RKO (cell line): ENCODE measurements at places on chromosomes 2 and 18.
A peak's percentile ranks its signal among the peaks of the same experiment; 100 is the strongest.

DNA sequence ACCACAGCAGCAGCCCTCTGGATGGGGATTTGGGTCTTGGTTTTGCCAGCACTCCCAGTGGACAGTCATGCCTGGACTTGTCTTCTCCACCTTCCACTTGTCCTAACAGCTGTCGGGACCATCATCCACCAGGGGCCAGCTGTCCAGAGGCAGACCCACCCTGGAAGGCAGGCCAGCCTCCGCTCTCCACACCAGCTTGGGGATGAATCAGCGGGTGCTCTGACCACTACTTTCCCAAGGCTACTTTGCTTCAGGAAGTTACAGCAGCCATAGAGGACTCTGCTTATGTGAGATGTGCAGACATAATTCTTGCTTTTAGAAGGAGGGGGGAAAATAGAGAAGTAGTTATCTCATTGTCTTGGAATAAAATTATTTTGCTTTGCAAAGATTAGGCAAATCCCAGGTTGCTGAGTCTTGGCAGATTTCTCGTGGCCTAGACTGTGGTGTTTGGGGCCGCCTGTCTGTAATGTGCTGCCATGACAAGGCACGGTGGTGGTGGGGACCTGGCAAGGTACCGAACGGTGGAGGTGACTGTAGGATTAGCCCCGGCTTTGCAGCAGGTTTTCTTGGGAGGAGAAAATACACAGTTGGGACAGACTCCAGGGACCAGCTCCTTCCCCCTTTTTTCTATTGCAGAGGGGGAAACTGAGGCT lies 148.7 kb downstream of the AGAP1 start:
- no peak for DNase-seq

GRCh38 chr2:126306539-126306938 lies 349.4 kb upstream of the GYPC start:
- no peak for DNase-seq

GRCh38 chr2:215535125-215535668 lies 99.3 kb upstream of the FN1 start:
- DNase-seq: no peak

DNA sequence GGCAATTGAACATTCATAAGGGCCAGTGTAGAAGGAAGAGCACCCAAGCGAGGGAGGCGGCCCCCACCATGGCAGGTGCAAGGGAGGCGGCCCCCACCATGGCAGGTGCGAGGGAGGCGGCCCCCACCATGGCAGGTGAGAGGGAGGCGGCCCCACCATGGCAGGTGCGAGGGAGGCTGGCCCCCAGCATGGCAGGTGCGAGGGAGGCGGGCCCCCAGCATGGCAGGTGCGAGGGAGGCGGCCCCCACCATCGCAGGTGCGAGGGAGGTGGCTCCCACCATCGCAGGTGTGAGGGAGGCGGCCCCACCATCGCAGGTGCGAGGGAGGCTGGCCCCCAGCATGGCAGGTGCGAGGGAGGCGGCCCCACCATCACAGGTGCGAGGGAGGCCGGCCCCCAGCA lies 24.7 kb upstream of the GPC1 start:
- no peak for DNase-seq

- DNase-seq: no peak
These were observed 152.1 kb downstream of the PXDN start for GRCh38 chr2:1591978-1592907.

DNA sequence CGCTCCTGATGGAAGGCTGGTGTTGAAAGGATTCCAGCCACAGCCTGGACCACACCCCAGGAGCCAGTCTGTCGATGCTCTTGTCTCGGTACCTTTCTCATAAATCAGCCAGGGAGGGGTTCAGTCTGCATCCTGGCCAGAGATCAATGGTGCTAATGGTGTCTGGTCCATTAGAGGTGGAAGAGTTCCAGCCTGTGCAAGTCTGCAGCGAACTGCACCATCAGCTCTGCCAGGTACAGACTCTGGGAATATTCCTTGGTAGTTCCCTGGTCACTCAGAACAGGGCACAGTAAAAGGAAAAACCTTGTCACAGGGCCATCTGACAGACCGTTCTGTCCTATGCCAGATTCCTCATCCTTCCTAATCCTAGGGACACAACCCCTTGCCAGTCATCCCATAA lies 164.3 kb downstream of the MTCL1 start:
- DNase-seq: no peak

DNA sequence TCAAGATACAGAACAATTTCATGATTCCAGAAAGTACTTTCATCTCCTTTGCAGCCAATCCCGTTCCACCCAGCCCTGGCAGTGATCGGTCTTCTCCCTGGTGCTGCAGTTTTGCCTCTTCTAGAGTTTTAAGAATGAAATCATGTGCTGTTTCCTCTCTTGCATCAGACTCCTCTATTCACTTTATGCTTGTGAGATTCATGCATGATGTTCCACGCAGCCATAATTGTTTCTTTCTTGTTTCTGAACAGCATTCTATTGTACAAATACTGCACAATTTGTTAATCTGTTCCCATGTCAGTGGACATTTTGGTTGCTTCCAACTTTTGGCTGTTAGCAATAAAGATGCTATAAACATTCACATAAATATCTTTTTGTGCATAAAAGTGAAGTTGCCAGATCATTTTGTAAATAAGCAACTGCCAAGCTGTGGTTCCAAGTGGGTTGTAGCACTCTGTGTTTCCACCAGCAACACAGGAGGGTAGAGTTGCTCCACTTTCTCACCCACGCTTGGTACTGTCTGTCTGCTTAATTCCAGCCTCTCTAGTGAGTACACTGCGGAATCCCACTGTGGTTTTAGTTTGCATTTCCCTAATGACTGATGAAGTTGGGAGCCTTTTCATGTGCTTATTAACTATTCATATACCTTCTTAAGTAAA lies 104.5 kb downstream of the TWIST2 start:
- DNase-seq: no peak

DNA sequence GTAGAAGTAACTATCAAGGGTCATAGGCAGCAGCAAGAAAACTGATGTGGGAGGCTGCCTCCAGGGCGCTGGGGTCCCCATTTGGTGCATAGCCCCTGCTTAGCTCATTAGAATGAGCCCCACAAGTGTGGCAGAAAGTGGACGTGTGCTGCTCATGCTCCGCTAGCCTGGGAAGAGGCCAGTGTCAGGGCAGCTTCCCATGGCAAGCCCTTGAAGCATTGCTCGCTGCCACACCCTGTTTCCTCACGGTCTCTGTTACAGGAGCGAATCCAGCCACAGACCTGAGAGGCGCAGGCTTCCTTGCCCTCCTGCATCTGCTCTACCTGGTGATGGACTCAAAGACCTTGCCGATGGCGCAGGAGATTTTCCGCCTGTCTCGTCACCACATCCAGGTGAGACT lies 22.5 kb downstream of the ELMOD3 start:
- DNase-seq: no peak

DNA sequence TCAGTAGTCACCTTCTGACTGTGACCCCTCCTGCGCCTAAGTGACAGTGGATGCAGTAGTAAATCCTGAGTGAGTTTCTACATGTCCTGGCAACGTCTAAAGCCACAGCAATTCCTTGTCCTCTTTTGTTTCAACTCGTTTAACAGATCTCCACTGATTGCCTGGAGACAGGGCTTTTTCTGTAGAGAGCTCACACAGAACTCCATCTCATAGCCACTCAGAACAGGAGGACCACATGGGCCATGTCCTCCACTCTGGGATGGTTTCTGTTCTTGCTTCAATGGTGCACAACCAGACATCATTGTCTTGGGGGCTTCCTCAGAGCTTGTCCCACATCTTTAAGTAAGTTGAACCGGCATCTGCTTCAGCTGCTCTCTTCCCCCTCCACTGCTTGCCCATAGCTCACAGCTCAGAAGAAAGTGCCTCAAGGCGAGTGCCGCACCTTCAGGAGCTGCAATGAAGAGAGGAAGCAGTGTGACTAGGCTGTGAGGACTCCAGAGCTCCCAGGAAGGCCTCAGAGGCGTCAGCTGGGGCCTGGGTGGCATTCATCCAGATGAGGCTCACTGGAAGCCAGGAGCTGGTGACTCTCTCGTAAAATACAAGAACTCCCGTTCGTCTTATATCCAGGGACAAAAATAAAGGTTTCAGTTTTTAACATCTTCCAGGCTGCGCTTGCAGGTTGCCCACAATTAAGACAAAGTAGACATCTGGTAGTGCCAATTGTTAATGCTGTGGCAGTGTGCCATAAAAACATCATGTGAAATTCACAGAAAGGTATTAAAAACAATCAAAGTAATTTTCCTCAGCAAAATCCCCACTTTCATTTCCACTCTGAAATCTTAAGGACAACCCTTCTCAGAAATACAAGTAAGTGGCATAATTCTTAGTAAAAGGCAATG lies 37.3 kb downstream of the ST3GAL5 start:
- no peak for DNase-seq

DNA sequence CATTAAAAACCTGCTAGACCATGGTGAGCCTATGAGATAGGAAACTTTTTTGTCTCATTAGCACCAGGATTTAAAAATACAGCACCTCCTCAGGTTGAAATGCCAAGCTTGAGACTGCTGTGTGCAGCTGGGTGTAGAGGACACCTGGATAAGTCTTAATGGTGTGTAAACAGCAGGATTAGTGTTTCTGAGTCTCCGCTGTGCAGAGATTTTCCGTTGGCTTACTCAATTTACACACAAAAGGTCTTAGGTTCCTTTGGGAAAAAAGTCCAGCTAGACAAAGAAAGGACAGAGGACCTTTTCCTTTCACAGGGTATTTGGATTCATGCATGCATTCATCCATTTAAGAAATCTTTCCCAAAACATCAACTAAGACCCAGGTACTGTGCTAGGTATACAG lies 168.1 kb downstream of the NRXN1 start:
- no peak for DNase-seq

GRCh38 chr2:134220344-134220974 lies 33.4 kb upstream of the MGAT5 start:
- DNase-seq: no peak

GRCh38 chr2:225996462-225996828 lies 596.9 kb downstream of the NYAP2 start:
- no peak for DNase-seq

GRCh38 chr18:12403601-12404506 lies 3.9 kb upstream of the PRELID3A start:
- peak; percentile 88 for DNase-seq

GRCh38 chr2:109064660-109065390 lies 64.2 kb upstream of the SH3RF3 start:
- DNase-seq: no peak
